ENCODE measurements at places on chromosomes 5 and 9.

DNA sequence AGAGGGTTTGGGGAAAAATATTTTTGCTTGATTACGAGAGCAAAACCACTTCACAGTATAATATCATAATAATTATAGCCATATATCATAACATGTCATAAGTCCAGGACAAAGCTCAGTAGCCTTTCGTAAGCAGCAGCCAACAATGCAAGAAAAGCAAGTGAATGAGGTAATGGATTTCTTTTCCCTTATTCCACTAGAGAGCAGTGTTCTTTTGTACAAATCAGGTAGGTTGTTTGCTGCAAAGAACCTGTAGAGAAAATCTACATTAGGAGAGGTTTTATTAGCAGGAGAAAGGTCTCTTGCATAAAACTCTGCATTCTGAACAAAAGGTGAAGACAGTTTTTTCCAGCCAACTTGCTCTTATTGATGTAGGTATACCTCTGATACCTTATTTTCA lies 1033.4 kb downstream of the TLE4 start:
- DNase-seq: no peak

- DNase-seq: no peak
Observed at GRCh38 chr5:24280215-24280614, 364.6 kb downstream of the CDH10 start.

GRCh38 chr5:54541823-54542783 lies 24.5 kb downstream of the SNX18 start:
- no peak for DNase-seq

GRCh38 chr9:93951655-93952118 lies 3.5 kb downstream of the BARX1 start:
- no peak for DNase-seq
